HS-5 (cell line): ENCODE measurements at places on chromosomes 7 and 10.

- DNase-seq, result peak; percentile 67
Observed at GRCh38 chr10:60044242-60044641, 137.9 kb upstream of the CCDC6 start.

DNA sequence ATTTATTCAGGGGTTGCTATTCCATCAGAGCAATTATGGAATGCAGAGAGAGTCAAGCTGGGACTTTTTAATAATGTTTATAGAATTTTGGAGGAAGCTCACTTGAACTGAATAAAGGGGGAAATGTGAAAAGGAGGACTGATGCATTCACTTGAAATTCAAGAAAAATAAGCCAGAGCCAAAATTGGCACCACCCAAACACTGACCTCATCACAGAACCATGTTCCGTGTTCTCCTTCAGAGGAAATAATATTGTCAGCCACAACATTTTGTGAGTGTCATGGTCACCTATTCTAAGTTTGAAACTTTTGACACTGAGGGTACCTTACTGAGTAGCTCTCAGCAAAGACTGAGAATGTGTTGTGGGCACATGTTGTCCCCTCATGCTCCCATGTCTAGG is 207.0 kb downstream of the ANK3 start:
- DNase-seq, result no peak

DNA sequence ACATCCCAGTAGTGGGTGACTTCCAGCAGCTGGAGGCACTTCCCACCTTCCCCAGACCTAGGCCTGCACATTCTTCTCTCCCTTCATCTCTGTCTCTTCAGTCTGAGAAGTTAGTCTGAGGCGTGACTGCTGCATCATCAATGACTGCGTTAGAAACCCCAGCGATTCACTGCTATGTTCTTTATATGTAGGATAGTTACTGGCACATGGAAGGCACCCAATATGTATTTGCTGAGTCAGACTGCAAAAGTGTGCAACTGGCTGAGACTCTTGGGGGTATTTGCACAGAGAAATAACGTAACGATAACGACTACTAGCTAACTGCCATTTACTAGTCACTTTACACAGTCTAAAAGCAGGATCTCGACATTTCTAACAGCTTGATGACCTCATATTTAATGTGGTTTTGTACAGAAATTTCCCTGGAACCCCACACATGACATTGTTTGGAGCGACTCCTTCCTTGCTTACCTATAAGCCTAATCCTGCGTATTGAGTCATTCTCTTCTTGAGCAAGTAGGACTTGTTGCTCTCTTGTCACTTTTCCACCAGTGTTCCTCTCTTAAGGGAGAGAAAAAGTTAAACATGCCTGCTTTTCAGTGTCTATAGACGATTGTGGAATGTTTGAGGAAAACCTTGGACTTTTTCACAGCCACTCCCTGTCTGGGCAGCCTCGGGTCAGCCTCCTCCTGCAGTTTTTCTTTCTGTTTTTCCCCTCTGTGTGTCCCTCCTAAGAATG is 45.5 kb downstream of the THNSL1 start:
- no peak for DNase-seq

- peak; percentile 25 for DNase-seq
Observed at GRCh38 chr7:123643495-123644441, 11.9 kb upstream of the LMOD2 start.

DNA sequence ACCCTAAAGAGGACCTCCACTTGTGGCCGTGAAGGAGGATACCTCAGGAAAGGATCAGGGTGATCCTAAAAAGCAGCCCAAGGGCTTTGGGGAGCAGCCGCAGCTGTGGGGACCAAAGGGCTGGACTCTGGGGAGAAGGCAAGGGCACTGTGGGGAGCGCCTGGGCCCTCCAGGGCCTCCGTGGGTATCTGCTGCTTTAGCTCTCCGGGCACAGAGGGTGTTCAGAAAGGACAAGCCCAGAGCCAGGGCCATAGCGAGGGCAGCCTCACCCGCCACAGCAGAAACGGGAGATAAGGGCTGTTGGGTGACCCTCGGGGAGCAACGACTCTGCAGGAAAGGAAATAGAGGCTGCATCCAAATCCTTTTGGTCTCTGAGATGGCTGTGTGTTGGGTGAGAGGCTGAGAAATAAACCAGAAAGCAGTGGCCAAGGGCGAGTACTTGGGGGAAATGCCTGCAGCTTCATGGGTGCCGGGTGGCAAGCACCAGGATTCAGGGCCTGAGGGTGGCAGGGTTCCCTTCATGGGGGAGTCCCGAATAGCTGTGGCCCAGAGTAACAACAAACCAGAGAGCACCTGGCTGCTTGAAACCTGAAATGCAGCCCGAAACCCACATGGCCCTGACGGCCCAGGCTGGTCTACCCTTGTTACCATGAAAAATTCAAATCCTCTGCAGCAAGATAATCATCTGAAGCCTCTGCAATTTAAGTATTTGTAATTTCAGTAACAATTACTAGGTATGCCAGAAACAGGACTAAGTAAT is 95.2 kb downstream of the VIPR2 start:
- no peak for DNase-seq

DNA sequence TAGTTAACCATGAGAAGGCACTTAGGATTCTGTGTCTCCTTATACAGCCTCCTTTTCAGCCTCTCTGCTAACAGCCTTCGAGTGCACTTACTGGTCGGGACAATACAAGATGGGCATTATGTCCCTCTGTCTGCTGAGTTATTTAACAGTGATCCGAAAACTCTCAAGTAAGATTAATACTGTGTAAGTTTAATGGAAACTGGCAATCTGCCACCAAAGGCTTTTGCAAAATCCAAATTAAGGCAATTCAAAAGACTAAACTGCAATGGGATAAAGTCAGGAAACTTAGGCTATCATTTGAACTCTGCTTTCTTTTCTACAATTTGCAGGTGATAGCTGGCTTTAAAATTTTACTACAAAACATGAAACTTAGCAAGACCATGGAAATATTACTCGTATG is 477.8 kb downstream of the TFEC start:
- no peak for DNase-seq
